Mucosa of gallbladder (tissue), 1 donor: ENCODE measurements at places on chromosomes 7 and 10.
A peak's percentile ranks its signal among the peaks of the same experiment; 100 is the strongest.

DNA sequence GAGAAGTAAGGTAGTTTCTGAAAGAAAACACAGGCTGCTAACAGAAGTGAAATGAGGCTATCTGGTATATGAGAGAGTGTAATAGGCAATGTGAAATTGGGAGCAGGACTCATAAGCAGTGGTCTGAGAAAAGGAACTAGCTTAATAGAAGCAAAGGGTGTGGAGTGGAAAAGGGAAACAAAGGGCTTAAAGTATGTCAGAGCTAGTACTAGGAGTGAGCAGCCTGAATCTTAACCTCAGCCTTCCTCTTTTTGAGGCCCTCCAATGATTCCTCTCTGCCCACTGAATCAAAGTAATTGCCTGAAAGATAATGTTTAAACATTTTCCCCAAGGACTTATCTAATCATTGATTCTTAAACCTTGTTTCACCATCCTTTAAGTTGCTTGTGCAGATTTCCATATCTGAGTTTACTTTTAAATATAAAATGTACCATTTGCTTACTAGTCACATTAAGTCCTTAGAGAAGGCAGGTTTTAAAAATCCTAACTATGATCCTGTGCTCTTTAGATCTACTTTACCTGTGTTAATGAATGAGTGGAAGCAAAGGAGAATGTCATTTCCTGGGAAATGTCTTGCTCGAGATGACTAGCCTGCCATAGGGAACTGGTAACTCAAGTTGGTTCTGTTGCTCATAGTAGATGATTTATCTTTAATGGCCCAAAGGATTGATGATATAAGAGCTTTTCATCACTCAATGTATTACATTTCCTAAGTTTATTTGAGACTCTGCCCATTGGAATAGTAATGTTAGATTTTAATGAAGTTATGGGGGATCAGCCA is 155.0 kb downstream of the SKAP2 start:
- no peak for DNase-seq

GRCh38 chr7:154929006-154929726 is 73.8 kb downstream of the PAXIP1 start:
- DNase-seq = no peak

- DNase-seq = peak; percentile 58
These were observed 102.4 kb downstream of the CFTR start for GRCh38 chr7:117582219-117582704.

DNA sequence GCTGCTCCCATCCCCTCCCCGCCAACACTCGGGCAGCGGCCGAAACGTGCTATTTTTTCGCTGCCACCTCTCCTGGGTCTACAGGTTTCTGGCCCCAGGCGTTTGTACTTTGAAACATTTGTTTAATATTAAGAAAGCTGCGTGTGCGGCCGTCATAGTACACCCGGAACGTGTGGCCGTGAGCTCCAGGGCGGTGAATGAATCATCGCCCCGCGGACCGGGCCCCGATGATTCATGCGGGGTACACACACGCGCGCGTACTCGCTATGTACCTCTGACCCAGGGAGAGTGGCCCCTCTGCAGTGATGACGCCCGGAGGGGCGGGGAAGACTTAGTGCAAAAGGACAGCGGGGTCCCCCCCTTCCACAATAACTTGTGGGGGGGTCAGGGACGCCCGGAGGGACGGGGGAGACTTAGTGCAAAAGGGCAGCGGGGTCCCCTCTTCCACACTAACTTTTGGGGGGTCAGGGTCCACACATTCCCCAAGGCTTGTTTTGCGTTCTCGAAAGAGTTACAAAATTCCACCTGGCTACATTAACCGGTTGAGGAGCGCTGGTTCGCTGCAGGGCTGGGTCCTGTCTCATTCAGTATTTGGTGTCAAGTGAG is 56.5 kb upstream of the PCGF5 start:
- peak; percentile 71 for DNase-seq

DNA sequence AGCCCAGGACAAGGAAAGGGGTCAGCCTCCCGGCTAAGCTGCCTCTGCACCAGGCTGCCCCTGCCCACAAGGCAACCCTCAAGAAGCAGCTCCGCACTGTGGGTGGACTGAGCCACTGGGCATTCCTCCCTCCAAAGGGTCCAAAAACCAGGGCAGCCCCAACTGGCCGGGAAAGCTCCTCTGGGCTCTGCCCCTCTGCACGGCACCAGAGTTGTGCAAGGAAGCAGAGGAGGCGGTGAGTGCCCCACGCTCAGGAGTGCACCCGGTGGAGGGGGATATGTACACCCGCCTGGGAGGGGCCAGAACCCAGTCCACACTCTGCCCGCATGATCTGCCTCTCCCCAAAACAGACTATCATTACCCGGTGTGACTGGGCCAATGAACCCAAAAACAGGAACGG is 43.8 kb downstream of the PTPRN2 start:
- DNase-seq = no peak

- DNase-seq = no peak
These were observed 200.1 kb downstream of the CCDC3 start for GRCh38 chr10:12801214-12802087.

- DNase-seq = no peak
These were observed 555.3 kb upstream of the CELF2 start for GRCh38 chr10:10462151-10462941.

DNA sequence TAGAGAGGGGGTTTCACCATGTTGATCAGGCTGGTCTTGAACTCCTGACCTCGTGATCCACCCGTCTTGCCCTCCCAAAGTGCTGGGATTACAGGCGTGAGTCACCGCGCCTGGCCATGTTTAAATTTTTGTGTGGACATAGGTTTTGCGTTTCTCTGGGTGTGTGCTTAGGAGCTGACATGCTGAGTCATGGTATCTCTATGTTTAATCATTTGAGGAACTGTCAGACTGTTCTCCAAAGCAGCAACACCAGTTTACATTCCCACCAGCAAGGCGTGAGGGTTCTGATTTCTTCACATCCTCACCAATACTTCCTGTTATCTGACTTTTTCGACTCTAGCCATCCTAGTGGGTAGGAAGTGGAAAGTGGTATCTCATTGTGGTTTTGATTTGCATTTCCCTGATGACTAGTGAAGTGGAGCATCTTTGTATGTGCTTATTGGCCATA is 153.7 kb downstream of the DNAJB6 start:
- DNase-seq = no peak

- DNase-seq = no peak
These were observed 8.8 kb upstream of the ZCCHC24 start for GRCh38 chr10:79454259-79454658.

DNA sequence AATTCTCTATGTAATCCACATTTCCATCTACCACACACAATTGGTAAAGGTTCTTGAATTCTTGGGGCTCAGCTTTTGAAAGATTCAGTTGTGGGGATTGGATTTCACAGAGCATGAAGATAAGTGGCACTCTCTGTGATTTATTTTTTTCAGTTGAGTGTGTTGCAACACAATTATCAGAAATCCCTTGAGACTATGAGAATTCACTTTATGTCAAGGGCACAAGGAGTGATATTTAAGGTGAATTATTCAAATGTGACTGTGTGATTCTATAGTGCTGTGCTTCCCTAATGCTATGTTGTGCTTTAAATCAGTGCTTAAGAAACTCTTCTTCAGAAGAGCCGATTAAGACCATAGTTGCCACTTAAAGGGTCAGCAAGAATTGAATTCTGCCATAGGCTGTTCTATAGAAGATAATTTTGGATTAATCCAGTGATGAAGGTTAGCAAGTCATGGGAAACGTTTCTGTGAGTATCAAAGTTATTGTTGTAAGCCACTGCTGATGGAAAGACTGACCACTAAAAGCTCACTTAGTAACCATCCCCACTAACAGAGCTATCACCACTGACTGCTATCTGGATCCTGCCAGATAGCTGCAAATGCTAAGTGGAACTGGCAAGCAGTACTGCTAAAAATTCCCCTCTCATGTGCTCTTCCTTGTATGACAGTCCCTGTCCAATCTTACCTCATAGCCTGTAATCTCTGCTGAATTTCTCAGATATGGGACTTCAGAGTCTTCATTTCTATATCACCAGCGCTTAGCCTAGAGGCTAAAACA is 134.0 kb upstream of the SEMA3D start:
- DNase-seq = no peak

- DNase-seq = no peak
These were observed 23.3 kb upstream of the ZNF282 start for GRCh38 chr7:149171892-149172533.

DNA sequence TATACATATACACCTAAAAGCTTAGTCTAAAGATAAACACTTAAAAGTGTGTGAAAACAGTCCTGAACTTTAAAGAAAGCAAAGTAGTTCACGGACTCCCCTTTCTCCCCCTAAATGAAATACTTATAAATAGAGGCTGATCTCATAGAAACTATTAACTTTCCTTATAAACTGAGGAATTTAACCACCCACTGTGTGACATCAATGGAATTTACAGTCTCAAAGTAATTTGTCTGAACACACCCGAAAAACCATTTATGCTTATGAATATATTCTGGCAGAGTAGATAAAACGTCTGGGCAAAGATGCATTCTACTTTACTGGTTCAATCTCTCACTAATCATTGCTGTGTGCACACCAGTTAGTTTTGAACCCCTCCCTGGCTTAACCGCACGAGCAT is 181.8 kb upstream of the DGKB start:
- DNase-seq = no peak

- DNase-seq = peak; percentile 71
These were observed 37.6 kb upstream of the PDCD4 start for GRCh38 chr10:110833941-110834628.

DNA sequence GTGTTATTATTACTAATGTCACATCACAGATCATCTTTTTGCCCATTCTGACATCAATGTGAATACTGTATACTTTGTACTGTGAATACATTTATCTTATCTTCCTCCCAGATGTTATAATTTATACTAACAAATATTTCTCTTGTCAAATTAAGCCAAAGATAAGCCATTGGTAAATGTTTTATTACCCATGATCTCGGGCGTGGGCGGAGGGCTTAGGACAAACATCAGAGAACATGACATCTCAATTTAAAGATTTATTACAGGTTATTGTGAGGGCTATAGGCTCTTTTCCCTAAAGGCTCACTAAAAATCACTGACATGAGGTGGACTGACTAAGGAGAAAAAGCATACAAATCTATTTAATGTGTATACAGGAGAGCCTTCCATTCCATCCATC is 58.2 kb upstream of the DGKB start:
- no peak for DNase-seq

DNA sequence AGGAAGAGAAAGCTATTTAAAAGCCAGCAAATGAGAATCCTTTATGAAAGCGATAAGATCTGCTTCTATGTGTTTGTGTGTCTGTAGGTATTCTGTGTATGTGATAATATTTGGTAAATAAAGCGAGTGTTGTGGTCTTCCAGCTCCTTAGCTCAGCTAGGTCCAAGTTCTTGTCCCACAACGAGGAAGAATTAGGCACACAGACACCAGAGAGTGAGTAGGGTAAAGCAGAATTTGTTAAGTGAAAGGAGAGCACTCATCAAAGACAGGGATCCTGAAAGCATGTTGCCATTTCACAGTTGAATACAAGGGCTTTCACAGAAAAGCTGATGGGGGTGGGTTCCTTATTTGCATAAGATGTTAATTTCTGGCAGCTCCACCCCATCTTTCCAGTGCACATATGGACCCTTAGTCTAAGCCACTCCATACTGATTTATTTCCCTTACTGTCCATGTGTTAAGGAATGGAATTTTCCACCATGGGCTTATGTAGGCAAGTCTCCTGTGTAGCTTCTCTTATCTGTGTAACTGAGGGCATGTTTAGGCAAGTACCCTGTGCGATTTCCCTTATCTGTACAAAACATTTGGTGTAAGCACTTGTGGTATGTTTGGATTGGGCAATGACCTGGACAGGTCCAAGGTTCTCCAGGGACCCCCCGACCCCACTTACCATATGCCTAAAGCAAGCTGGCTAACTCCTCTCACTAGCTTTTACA is 165.9 kb upstream of the VIPR2 start:
- DNase-seq = no peak

DNA sequence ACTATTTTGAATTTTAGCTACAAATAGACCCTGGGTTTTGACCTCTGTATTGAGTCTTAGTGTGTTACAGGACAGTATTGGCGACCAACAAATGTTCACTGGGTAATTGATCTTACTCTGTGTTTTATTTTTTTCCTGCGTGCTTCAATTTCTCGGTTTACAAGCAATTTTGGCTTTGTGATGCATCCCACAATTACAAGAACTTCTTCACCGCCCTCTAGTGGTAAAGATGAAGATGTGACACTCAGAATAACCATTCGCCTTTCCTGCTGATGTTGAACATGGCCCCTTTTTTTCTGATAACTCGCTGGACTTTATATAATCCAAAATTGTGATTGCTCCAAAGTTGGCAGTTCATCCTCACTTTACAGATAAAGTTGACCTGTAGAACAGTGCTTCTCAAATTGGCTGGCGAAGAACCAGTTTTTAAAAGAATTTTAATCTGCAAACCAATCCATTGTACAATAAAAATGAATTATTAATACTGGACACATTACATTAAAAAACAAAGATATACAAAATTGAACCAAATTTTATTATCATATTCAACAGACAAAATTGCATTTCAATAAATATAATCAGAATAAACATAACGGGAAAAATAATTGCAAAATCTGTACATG is 20.2 kb upstream of the SMC3 start:
- DNase-seq = no peak

DNA sequence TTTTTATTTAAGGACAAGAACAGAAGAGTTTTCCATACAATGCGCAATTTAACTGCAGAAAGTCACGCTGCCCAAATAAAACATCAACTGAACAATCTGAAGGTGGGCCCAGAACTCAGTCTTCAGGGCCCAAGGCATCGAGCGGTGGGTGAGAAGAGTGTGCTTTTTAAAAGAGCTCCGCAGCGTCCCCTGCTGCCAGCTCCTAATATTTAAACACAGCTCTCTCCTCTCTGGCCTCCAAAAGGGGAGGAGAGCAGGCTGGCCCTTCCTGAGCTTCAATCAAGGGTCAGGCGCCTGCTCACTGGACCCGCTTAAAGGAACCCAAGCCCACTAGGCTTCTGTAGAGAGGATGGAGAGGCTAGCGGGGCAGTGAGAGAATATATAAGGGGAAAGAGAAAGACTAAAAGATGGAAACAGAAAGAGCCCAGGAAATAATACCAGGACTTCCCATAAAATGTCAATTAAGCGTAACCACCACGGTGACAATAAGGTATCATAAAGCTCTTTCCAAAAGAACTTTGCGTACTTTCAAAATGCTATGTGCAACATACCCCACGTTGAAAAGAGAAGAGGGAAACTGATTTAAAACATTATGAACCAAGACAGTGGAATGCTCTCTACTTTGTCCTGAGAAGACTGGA is 2.8 kb downstream of the FAM53B start:
- DNase-seq = peak; percentile 82

DNA sequence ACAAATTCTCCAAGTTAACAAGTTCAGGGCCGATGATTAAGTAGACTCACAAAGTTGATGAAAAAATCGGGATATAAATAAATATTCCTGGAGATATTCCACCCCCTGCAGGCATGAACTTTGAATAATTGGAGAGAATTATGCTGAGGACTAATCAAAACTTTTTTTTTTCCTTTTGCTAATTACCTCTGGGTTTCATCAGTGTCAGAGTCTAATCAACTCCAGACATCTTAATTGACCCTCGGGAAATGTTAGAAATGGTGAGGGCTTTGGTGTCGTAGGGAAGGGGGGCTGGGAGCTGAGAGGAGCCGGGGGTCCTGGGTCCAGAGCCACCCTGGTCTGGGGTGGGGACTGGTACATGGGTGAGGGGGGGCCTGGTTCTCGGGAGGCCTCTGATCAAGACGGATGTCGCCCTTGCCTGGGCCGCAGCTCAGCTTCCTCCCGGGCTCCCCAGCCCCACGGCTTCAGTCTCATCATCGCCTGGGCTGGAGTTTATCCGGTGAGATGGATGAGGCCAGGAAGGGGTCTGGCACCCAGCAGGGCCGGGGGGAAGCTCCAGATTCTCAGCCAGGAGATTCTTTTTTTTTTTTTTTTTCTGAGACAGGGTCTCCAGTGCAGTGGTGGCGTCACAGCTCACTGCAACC is 30.4 kb upstream of the ELFN1 start:
- no peak for DNase-seq
